SW480 (cell line): ENCODE measurements at places on chromosomes 13 and 19.

DNA sequence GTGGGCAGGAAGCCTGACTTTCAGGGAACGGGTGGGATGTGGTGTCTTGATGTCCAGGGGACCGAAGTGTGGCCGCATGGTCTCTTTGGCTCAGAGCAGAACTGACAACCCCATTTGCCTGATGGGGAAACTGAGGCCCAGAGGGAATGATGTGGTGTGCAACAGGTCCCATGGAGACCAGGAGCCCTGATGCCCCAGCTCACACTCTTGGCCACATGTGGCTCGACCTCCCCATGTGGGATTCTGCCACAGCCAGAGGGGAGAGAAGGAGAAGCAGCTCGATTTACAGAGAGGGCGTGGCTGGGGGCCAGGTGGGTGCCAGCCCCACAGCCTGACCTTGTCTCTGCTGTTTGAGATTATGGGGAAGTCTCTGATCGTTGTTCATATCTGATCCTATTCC lies 128.1 kb downstream of the TEX29 start:
- DNase-seq = no peak

DNA sequence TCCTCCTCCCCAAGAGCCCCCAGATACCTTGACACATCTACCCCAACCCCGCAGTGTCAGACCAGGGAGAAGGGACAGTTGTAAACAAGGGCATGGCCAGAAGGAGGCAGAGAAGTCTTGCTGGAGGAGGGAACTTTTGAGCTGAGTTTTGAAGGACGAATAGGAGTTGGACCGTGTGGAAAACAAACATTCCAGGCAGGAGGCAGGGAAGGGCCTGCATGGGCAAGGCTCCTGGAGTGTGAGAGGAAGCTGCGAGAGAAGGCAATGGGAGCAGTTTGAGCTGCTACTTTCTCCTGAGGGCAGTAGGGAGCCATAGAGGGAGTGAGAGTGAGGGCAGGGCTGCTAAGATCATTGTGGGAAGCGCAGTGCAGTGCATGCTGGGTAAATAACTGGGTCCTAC lies 23.3 kb downstream of the IL12RB1 start:
- no peak for DNase-seq

DNA sequence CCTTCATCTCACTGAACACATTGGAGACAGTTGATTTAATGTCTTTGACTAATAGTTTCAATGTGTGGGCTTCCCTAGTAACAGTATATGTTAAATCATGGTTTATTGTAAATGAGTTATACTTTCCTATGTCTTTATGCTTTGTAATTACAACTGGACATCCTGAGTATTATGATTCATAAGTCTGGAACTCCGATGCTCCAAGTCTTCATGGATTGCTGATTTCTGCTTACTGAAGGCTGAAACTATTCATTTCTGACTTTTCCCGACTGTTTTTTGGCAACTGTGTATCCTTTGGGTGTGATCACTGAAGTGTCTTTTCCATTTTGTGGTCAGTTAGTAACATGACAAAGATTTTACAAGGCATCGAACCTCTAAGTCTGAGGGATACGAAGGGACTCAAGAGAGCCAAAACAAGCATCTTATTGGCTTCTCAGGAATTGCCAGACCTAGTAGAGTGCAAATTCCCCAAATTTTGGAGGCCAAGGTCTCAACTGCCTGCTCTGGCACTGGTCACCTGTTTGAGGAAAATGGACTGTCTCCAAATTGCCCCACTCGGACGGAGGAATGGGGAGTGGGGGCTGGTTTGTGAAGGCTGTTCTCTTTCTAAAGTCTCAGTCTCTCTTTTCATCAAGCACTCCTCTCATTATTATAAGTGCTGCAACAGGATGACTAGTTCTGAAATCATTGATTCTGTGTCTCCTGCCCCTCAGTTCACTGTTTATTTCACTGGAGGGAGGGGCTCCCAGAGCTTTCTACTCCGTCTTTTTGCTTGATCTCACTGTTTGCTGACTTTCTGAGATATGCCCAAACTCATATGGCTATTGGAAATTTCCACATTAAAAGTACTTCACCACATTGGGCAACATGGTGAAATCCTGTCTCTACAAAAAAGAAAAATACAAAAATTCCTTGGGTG lies 20.2 kb upstream of the CD70 start:
- peak; percentile 36 for DNase-seq

GRCh38 chr13:46866150-46866549 lies 30.7 kb downstream of the HTR2A start:
- DNase-seq = no peak

GRCh38 chr13:77465603-77466195 lies 69.8 kb upstream of the SCEL start:
- no peak for DNase-seq

DNA sequence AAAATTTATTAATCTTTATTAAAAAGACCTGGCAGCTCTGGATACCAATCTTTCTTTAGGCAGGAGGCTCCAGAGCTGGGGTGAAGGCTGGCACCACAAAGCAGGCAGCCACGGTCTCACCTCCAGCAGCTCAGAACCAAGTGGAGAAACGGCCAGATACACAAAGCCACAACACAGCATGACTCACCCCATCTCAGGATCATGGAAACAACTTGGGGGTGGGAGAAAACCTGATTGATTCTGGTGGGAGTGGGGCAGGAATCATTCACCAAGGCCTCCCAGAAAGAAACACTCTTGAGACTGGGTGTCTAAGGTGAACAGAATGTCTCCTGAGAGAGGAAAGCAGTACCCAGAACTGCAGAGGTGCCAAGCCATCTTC lies 64.2 kb downstream of the CRYL1 start:
- DNase-seq = no peak

DNA sequence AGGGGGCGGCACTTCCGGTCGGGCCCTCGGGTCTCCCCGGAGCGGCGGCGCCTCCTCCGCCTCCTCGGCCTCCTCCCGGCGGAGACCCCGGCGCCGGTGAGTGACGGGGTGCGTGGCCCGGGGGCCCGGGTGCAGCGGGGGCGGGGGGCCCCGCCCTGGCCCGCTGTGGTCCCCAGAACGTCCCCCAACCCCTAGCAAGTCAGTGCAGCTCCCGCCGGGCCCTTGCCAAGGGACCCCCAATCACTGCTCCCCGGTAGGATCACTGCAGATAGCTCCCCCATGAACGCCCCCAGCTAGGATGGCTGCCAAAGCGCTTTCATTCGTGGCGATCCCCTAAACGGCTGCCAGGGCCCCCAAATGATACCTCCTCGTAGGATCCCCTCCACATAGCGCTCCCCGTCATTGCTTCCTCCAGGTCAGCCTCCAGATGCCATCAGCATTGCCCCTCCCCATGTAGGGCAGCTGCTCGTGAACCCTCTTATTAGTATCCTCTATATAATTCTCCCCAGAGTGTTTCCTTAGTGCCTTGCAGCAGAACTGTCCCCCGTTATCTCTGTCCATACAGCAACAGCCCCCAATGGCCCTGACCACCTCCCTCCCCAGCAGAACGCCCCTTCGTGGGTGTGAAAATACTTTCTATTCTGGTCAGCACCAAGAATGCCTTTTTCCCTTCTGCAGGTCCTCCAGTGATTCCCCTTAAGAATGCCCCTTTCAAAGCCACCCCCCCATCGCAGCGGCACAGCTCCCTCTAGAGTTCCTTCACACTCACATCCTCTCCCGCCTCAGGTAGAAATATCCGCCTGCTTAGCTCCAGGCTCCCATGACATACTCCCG lies at the start of gene ZNF865:
Gene ZNF865, plus strand, starts transcription at position 11 of the 834 bp plus-strand sequence. CDS start 7,972 bp downstream, outside the sequence.
- peak; percentile 93 for DNase-seq

GRCh38 chr19:52492201-52492993 lies 35.1 kb upstream of the ZNF808 start:
- DNase-seq = no peak

- DNase-seq = no peak
Measured at GRCh38 chr13:40583738-40584137, 82.7 kb downstream of the FOXO1 start.

- DNase-seq = no peak
Measured at GRCh38 chr13:37123337-37123736, 17.9 kb upstream of the CSNK1A1L start.

DNA sequence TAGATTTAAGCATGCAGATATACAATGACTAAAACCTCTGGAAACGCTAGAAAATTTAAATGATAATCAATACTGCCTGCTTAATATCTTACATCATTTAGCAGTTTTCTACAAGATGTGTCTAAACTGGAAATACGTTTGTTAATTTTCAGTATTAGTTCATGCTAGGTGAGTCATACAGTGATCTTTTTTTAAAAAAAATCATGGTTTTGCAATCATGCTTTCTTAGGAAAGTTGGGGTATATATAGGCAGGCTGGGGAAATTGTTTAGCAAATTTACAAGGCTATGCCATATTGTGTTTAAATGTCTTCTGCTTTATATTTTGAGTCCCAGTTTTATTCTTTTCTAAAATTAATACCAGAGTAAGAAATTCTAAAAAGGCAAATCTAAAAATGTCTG lies 245.4 kb upstream of the SPRY2 start:
- DNase-seq = no peak

DNA sequence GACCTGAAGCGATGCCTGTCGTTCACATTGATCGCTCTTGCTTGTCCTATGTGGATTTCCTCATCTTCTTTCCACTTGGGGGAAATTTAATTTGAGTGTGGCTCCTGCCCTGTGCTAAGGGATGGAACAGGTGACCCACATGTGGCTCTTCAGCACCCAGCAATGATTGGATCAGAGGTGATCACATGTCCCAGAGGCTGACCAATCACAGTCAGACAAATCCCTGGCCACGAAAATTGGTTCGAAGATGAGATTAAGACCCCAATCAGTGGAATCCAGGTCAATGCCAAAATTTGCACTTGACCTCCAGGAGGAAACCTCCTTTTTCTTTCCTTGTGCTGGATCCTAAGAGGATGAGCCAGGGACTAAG lies 23.7 kb downstream of the AMER2 start:
- no peak for DNase-seq

DNA sequence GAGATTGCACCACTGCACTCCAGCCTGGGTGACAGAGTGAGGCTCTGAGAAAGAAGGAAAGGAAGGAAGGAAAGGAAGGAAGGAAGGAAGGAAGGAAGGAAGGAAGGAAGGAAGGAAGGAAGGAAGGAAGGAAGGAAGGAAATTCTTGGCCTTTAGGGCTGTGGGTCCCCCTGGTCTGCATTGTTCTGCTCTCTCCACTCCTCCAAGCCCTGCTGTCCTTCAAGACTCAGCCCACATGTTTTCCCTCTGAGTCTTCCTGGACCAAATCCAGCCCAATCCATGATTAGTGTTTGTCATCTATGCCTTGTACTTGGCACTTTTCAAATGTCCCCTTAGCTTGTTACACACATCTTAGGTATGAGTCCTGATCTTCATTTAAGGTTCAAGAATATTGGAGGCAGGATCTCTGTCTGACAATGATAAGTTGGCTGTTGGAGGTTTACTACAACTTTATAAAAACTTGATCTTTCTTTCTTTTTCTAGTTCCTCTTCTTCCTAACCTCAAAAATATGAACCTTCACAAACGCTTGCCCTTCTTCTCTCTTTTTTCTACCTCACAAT lies 48.8 kb upstream of the INTS6 start:
- DNase-seq = no peak

GRCh38 chr13:112986946-112987681 lies 18.1 kb downstream of the MCF2L start:
- no peak for DNase-seq

- DNase-seq = no peak
Measured at GRCh38 chr13:20945952-20946383, 43.4 kb upstream of the XPO4 start.

GRCh38 chr19:1159864-1160595 lies 14.0 kb downstream of the SBNO2 start:
- no peak for DNase-seq

- peak; percentile 14 for DNase-seq
Measured at GRCh38 chr13:28854657-28855056, 34.5 kb downstream of the MTUS2 start.

DNA sequence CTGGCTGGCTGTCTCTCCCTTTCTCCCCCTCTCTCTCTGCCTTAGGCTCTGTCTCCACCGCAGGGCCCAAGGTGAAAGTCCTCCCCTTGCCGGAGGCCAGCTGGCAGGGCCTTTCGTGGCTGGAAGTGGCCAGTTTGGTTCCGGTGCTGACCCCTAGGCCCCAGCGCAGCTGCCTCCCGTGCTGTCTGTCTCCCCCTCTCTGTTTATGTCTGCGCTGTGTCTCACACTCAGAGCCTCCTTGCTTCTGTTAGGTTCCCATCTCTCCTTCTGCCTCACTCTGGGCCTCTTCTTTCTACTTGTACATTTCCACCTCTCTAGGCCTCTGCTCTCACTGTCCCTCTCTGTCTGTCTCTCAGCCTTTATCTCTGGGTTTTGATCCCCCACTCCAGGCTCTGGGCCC lies 13.1 kb downstream of the CCDC97 start:
- DNase-seq = no peak

GRCh38 chr19:12782424-12783290 lies 7.3 kb upstream of the HOOK2 start:
- DNase-seq = peak; percentile 55

DNA sequence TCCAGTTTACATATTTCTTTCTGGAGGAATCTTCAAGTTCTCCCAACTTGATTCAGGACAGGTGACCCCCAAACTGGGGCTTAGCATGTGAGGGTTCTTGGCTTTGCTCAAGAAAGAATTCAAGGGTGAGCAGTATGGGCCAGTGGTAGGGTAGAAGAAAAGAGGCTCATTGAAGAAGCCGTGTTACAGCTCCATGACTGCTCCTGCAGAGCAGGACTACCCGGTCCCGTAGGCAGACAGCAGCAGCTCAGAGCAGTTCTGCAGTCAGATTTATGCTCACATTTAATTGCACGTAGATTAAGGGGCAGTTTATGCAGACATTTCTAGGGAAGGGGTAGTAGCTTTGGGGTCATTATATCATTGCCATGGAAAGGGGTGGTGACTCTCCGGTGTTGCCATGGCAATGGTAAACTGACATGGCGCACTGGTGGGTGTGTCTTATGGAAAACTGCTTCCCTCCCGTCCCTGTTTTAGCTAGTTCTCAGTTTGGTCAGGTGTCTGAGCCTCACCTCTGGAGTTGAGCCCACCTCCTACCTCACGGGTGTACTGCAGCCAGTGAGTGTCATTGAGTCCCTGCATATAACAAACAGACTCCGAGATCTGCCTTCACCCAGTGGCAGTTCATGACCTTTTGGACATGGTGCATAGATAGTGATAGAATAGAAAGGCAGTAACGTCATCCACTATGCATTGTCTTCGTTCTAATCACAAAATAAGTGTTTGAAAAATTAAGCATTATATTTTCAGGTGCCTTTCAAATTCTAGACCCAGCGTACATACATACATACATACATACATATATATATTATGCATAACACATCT lies 16.0 kb upstream of the ZNF792 start:
- DNase-seq = no peak

- no peak for DNase-seq
Measured at GRCh38 chr19:47445527-47445926, 26.2 kb downstream of the SLC8A2 start.

DNA sequence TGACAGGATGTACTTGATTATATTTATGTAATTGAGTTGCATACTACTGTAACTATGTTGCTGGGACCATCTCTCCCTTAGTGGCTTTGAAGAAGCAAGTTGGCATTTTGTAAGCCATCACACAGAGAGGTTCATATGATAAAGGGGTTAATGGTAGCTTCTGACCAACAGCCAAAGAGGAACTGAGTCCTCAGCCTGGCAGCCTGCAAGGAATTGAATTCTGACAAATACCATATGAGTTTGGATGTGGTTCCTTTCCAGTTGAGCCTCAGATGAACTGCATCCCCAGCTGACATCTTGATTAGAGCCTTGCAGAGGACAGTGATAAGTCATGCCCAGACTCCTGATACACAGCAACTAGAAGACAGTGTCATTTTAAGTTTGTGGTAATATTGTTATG lies 8.6 kb upstream of the MYCBP2 start:
- no peak for DNase-seq
